ENCODE measurements at places on chromosomes 1 and 21.

DNA sequence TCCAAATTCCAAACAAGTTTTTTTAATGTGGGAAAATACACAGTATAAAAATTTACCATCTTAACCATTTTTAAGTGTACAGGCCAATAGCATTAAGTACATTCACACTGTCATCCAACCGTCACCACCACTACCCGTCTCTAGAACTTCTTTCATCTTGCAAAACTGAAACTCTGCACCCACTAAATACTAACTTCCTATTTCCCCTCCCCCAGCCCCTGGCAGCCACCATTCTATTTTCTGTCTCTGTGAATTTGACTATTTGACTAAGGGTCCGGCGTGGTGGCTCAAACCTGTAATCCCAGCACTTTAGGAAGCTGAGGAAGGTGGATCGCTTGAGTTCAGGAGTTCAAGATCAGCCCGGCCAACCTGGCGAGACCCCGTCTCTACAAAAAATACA lies 36.1 kb downstream of the CLSTN1 start:
- no peak for DNase-seq

- DNase-seq: no peak
These were observed 60.2 kb upstream of the CFAP126 start for GRCh38 chr1:161427733-161428516.

- DNase-seq: no peak
These were observed 32.9 kb downstream of the C21orf91 start for GRCh38 chr21:17786071-17786850.

DNA sequence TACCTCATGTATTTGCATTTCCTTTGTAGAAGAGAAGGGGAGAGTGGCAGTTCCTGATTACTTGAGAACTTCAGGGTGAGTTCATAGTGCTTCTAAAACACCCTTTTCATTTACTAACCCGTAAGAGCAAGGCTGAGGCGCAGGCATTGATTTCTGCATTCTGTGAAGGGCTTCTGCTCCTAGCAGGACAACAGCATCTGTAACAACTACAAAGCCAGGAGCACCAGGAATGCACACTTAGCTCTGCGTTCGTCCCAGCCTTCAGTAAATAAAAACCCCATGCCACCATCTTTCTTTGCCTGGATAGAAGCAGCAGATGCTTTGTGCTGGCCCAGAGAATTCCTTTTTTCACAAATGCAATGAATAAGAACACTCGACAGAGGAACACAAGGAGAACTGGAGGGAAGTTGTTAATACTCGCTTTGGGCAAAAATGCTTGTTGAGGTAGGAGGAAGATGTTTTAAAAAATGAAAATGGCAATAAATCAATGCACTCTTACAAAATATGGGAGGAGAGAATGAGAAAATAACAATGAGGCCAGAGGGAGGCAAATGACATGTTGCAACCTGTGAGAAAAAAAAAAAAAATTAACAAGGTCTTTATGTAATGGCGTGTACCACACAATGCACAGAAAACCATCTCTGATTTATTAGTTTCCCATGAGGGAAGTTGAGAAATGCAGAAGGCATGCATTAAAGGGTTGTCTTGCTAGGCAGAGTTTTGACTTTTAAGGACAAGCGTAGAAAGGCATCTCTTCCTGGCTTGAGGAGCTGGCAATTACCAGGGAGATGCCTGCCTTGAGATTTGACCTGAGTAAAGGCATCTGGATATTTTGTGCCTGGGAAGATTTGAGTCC lies 418.8 kb downstream of the DISC1 start:
- no peak for DNase-seq

DNA sequence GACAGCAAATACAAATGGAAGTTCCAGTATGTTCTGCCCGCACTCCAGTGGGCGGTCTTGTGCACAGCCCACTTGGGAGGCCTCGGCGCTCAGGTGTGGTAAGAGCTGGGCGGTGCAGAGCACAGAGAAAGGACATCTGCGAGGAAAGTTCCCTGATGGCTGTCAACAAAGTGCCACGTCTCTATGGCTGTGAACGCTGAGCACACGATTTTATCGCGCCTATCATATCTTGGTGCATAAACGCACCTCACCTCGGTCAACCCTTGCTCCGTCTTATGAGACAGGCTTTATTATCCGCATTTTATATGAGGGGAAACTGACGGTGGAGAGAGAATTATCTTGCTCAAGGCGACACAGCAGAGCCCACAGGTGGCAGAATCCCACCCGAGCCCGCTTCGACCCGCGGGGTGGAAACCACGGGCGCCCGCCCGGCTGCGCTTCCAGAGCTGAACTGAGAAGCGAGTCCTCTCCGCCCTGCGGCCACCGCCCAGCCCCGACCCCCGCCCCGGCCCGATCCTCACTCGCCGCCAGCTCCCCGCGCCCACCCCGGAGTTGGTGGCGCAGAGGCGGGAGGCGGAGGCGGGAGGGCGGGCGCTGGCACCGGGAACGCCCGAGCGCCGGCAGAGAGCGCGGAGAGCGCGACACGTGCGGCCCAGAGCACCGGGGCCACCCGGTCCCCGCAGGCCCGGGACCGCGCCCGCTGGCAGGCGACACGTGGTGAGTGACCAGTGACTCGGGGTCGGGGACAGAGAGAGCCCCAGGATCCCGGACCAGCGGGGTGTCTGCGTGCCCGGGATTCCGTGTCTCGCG lies at the start of gene IL12RB2:
Gene IL12RB2, plus strand, starts transcription at position 623 of the 810 bp plus-strand sequence. CDS start 12,496 bp downstream, outside the sequence.
- DNase-seq: no peak

DNA sequence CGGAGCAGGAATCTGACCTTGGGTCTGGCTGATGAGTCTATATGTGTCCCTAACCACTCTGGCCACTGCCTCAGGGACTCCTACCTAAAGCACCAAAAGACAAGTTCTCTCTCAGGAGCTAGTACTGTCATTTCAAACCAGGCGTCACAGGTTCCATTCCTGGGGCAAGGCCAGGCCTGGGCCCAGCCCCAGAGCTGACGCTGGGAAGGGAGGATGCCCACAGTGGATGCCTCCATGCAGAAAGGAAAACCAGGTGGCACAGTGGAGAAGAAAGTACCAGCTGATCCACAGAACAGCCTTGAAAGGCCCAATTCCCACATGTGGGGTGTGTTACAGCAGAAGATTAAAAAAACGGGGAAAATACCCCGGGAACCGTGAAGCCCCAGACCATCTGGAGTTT lies 77.4 kb downstream of the DMRTB1 start:
- no peak for DNase-seq

- no peak for DNase-seq
These were observed 55.9 kb downstream of the SLC35F3 start for GRCh38 chr1:233960386-233960785.

- DNase-seq: peak; percentile 16
These were observed 20.7 kb downstream of the C1QB start for GRCh38 chr1:22673486-22674409.
